ENCODE measurements at places on chromosomes 16 and 17.

DNA sequence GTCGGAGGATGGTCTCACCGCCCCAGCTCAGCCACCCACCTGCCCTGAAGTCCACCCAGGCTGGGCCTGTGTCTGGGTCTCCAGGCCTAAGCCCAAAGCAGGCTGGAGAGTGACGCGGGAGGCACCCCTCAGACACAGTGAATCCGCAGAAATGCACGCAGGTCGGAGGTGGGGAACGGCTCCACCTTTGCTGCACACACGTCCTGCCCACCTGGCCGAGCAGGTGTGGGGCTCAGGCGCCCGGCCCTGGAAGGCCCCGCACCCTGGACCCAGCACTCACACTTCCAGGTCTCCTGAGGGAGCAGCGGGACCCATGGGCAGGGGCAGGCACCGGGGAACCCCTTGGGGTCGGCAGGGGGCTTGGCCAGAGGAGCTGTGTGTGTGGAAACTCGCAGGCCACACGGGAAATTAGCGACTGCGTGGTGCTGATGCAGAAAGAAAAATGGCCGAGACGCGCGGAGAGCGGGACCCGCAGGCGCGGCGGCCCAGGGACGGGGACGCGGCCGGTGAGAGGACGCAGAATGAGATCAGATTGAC, 10.7 kb downstream of the CYBC1 start:
- no peak for DNase-seq

- DNase-seq = no peak
Observed at GRCh38 chr17:9513266-9513665, 62.4 kb downstream of the STX8 start.

GRCh38 chr17:75683583-75683982, 16.4 kb downstream of the SAP30BP start:
- DNase-seq = no peak

DNA sequence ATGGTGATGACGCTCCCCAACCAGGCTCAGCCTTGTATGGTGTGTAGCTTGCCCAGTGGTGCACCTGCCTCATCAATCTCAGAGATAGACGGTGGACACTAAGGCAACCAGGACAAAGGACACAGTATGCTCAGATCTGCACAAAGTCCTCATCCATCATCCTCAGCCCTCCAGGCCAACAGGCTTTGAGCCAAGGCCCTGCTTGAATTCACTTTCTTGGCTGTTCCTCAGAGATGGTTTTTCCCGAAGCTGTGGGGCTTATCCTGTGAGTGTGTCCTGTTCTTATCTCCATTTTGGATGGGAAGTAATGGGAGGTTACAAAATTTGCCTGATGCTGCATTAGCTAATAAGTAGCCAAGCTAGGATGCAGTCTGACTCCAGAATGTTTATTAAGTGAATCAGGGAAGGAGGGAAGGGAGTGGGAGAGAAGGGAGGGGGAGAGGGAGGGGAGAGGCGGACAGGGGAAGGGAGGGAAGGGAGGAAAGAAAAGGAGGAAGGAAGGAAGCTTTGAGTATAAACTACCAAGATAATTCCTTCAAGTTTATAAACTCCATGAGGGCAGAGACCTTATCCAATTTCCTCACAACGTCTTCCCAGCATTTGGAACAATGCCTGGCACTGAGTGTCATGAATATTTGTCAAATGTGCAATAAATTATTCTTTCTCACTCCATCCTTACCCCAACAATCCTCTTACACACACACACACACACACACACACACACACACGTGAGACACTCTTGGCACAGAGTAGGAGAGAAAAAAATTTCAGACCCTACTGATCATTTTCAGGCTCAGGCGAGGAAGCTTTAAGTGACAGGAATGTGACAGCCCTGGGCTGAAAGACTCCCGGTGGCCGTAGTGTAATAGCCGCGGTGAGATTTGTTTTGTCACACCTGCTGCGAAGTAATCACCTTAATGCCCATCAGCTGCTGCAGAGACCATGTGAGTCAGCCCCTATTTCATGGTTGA, 84.3 kb downstream of the BMERB1 start:
- DNase-seq = no peak

GRCh38 chr17:40800381-40800780, 622 bp upstream of the KRT28 start:
- no peak for DNase-seq

DNA sequence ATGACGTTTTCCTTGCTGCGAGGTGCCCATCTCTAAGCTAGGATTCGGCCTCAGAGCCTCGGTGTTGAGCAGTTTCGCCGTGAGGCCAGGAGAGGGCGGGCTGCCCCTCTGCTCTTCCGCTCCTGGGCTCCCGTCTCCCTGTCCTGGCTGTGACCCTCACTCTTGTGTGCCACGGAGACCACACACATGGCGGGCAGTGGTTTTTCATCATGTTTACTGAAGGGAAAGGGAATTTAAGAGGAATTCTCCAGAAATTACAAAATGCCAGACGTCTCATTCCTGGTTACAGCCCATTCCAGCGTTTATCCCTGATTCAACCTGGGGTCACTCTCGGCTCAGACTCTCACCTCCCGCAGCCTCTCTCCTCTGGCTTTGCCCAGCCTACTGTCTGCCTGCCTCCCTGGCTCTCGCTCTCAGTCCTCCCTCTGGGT, 96.8 kb upstream of the ELAC2 start:
- no peak for DNase-seq

- DNase-seq = no peak
Observed at GRCh38 chr16:46920402-46921068, 36.4 kb downstream of the GPT2 start.

- no peak for DNase-seq
Observed at GRCh38 chr17:41910701-41911391, 7.9 kb downstream of the ACLY start.

DNA sequence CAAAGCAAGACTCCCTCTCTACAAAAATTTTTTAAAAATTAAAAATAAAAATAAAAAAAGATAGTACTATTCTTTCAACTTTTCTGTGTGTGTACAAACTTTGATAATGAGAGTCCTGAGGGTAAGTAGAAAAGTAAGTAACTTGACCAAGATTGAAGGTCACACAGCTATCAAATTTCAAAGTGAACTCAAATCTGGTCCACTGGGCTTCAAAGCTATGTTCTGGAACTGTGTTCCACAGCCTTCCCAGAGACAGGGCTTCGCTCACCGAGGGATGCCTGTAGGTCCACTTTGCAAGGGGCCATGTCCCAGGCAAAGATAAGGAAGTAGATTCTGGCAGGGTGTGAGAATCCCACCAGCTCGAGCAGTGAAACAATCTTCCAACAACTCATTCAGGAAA, 56.3 kb upstream of the TNRC6A start:
- no peak for DNase-seq

DNA sequence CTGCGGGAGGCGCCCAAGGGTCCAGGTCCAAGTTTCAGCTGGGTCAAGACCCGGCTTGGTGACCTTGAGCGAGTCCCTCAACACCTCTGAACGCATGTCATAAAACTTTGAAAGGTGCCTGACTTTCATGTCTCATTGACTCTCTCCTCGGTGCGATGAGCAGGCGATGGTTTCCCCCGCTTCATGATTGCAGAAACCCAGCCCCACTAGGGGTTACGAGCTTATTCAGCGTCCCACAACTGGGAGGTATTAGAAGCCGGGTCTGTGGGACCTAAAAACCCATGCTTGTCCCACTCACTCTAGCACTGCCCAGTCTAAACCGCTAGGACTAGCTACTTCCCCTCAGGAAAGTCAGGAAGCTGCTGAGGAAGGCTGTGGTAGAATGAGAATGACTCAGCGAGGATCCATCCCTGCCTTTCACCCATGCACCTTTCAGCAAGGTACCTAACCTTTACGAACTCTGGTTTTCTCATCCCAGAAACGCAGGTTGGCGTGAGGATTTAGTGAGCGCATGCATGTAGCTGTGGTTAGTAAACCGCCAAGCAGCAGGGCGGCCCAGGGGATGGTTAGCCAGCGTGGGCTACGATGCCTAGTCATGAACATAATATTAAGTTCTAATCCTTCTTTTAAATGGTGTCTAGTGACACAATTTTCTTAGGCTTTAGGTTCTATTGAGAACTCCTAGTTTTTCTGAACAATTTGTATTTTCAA, 26.2 kb upstream of the RFFL start:
- DNase-seq = peak; percentile 35

- no peak for DNase-seq
Observed at GRCh38 chr17:79777120-79777893, 641 bp upstream of the CBX2 start.

DNA sequence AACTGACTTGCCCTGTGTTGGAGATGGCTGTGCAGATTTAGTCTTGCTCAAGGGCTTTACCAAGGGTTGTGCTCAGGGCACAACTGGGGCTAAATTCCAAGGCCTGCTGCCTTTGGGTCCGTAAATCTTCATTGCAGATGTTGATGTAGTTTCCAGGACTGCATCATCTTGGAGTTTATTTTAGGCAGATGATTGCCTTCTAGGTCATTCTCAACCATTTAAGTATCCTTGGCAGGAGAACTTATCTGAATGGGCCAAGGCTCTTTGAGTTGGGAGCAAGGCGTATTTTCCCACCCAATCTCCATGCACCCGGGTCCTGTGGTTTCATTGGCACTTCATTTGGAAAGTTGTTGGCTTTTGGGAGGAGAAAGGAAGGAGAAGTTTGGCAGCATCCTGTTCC, 200.3 kb downstream of the MSI2 start:
- DNase-seq = no peak

- DNase-seq = no peak
Observed at GRCh38 chr16:89001117-89002027, 24.4 kb upstream of the CBFA2T3 start.

DNA sequence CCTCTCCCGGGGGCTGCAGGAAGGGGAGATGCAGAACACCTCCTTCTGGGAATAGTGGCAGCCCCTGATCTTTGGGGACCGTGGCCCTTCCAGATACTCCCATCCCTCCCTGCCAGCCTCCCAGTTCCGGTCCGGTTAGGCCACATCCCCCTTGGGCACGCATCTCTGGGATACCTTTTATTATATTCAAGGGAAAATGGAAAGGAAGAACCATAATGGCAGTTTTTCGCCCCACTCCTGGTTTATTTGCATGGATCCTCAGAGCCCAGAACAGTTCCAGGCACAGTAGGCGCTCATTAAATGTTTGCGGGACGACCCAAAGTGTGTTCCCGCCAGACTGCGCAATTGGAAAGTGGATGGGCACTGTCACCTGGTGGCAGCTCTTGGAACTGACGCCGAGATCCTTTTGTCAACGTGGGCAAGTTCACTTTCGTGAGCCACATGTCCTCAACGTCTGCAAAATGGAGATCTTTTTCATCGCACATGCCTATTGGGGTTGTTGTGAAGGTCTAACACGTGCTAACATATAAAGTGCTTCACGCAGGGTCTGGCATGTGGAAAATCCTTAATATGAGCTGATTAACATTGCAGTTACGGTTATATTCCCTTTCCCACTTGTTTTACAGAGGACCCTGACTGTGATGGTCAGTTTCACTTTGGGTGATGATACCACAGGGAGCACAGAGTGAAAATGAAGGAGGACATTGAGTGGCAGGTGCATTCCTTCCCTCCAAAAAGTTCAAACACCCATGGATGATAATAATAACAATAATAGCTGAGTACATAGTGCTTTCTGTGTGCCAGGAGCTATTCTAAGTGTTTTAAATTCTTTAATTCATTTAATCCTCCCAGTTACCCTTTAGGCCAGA, 1.7 kb upstream of the GPRC5B start:
- DNase-seq = no peak

- DNase-seq = no peak
Observed at GRCh38 chr16:57092786-57093411, 516 bp downstream of the CPNE2 start.

DNA sequence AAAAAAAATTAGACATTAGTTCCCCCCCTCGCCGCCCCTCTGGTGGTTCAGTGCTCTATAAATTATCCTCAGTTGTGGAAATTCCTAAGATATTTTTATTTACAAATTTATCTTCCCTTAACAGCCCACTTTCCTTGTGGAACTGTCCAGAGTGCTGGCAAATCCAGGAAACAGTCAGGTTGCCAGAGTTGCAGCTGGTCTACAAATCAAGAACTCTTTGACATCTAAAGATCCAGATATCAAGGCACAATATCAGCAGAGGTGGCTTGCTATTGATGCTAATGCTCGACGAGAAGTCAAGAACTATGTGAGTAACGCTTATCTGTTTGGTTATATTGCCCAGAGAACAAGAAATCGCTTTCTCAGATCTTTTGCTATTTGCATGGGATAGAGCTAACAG, 2.9 kb downstream of the KPNB1 start:
- no peak for DNase-seq

GRCh38 chr16:27798241-27798640, 248.3 kb downstream of the KATNIP start:
- DNase-seq = no peak

- DNase-seq = peak; percentile 53
Observed at GRCh38 chr16:75464122-75464918, at the start of gene TMEM170A. Gene TMEM170A, minus strand, starts transcription at chr16:75464689. Its CDS starts 89 bp downstream, at chr16:75464600.

DNA sequence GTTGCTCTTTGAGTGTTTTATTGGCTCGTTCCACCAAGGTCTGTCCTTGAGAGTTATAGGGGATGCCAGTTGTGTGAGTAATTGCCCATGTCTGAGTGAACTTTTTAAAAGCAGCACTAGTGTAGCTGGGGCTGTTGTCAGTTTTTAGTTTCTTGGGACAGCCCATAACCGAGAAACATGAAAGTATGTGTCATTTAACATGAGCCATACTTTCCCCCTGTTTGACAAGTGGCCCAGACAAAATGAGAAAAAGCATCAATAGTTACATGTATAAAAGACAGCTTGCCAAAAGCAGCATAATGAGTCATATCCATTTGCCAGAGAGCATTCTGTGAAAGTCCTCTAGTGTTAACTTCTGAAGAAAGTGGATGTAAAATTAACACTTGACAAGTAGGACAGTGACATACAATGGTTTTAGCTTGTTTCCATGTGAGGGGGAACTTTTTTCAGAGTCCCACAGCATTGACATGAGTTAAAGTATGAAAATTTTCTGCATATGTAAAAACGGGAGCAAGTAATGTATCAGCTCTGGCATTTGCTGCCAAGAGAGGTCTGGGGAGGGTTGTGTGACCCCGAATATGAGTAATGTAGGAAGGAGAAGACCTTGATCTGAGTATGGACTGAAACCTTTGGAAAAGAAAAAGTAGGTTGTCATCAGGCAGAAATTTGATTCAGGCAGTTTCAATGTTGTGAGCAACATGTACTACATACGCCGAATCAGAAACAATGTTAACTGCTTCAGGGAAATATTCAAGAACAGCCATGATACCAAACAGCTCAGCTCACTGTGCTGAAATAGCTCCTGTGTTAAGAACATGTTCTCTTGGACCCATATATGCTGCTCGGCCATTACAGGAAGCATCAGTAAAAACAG, 56.8 kb upstream of the ARL4D start:
- DNase-seq = no peak

- no peak for DNase-seq
Observed at GRCh38 chr16:84919708-84920107, 91.6 kb downstream of the ZDHHC7 start.

DNA sequence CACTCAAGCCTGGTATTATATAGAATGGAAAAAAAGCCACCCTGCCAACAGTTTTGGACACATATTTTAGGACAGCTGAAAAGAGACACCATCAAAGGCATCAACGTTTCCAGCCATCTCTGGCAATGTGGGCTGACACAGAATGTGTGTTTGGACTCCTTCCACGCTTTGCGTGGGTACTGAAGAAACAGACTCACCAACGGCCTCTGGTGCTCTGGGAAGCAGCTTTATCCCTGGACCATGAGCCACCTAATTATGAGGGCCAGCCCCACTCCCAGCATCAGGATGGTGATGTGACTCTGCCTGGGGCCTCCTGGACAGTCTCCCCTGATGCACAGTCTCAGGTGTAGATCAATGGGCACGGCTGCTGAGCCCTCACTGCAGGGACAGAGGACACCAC, 27.9 kb downstream of the CCDC57 start:
- no peak for DNase-seq

- no peak for DNase-seq
Observed at GRCh38 chr17:50189550-50190292, 11.7 kb downstream of the COL1A1 start.

Measured in cortex of kidney (tissue), 1 donor.